ENCODE measurements at places on chromosomes 7 and 10.
A peak's percentile ranks its signal among the peaks of the same experiment; 100 is the strongest.

GRCh38 chr10:99976886-99977665 lies 32.7 kb downstream of the DNMBP start:
- no peak for DNase-seq

GRCh38 chr7:101630591-101630990 lies 1.5 kb upstream of the MYL10 start:
- no peak for DNase-seq

- no peak for DNase-seq
Measured at GRCh38 chr10:116451711-116452337, 24.2 kb downstream of the PNLIPRP3 start.

GRCh38 chr7:149552799-149553198 lies 55.2 kb upstream of the ZNF746 start:
- no peak for DNase-seq

- DNase-seq = peak; percentile 61
Measured at GRCh38 chr10:52346394-52347326, 32.6 kb downstream of the DKK1 start.

GRCh38 chr7:63047546-63047945 lies 951.1 kb upstream of the ZNF722 start:
- no peak for DNase-seq

GRCh38 chr7:130208516-130208915 lies 856 bp downstream of the SSMEM1 start:
- DNase-seq = no peak

DNA sequence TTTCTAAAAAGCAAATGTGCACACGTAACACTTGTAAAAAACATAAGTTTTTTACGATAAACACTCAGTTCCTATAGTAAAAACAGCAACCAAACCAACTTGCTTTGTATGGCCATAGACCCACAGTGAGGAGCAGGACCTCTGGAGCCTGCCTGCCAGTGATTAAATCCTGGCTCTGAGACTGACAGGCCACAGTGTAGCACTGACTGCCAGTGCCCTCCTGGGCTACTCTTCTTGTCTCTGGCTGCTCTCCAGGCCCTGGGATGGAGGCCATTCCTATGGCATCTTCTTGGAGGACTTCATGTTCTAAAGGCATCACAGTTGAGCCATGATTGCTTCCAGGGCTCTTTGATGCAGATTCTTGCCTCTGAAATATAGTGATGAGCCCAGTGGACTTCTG lies 22.7 kb upstream of the TMEM254 start:
- DNase-seq = no peak

- peak; percentile 46 for DNase-seq
Measured at GRCh38 chr10:129513312-129513711, 46.3 kb downstream of the MGMT start.

- no peak for DNase-seq
Measured at GRCh38 chr7:75814407-75814947, 871 bp upstream of the CCL24 start.

Data from Right ventricle myocardium inferior (tissue), 1 donor.